SJSA1 (cell line): ENCODE measurements at places on chromosomes 6 and 20. TPM values are rescaled to one million over a fixed set of nuclear protein-coding genes. Genes with fewer than 3 reads are reported as not detected.
A peak's percentile ranks its signal among the peaks of the same experiment; 100 is the strongest.

DZANK1 gene
- total RNA-seq: 0.97 and 1.1 TPM in 2 replicates

KPNA5 gene
- 7.2 and 7.3 TPM in 2 replicates for total RNA-seq

DNA sequence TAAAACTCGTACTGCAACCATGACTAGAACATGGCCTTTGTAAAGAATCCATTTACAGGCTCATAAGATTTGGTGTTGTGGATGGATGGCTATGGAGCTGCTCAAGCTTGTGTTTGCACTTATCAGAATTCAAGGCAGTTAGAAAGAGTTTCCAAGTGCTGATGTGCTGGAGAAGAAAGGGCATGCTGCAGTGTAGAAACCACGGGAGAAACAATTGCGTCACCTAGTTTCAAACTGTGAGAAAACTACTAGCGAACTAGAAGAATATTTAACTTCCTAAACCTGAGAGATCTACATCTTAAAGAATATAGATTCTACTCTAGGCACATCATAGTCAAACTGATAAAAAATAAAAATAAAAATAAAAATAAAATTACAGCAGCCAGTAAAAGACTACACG, 116.2 kb downstream of the SGK1 start:
- no peak overlapping the region for H3K4me3 ChIP-seq
- no peak for DNase-seq
- H3K4me1 ChIP-seq: no peaks in the 10 kb centered on the region
- no peaks in the 10 kb centered on the region for H3K27me3 ChIP-seq

- DNase-seq: no peak
- peak overlapping the region; percentile 11; the same call in 1 of the 2 replicates for H3K27ac ChIP-seq
- H3K27me3 ChIP-seq: no peaks in the 10 kb centered on the region
- no peak overlapping the region for H3K4me3 ChIP-seq
- H3K36me3 ChIP-seq: no peaks in the 10 kb centered on the region
- peaks cover 8% of the 10 kb centered on the region for H3K4me1 ChIP-seq
Measured at GRCh38 chr6:74137911-74138310, 441.9 kb downstream of the CD109 start.

- H3K4me3 ChIP-seq: no peak overlapping the region
- H3K27ac ChIP-seq: no peak overlapping the region
- DNase-seq: no peak
- H3K36me3 ChIP-seq: no peaks in the 10 kb centered on the region
Measured at GRCh38 chr6:150452428-150453243, 83.8 kb downstream of the IYD start.

GRCh38 chr6:23447731-23448130, 678.3 kb upstream of the NRSN1 start:
- DNase-seq: no peak
- no peaks in the 10 kb centered on the region for H3K4me1 ChIP-seq
- no peaks in the 10 kb centered on the region for H3K36me3 ChIP-seq
- H3K27ac ChIP-seq: no peak overlapping the region
- H3K4me3 ChIP-seq: no peak overlapping the region

DNA sequence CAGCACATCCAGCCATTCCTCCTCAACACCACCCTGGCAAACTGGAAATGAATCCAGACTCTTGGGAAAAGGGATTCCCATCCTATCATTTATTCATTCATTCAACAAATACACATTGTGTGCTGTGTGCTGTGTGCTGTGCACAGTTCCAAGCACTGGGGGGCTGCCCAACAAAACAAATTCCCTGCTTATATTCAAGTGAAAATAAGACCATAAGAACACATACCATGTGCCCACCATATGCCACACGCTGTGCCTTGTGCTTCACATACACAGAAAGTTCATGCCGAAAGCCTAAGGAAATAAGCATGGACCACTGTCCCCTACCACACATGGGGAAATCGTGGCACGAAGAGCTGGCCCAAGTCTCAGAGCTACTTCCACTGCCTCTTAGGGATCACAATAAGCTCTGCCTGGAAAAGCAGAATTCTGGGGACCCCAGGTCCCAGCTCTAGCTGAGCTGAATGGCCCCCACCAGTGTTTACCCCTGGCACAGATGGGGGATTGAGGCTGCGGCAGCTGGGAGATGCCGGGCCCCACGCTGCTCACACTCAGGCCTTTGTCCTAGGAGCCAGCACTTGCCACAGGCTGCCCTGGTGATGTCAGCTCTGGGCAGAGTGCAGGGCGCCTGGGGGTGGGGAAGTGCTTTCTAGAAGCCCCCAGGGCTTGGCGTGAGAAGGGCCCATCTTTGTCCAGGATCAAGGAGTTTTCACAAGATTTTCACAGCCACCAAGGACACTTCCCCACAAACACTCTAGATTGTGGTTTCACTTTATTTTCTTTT, 99.6 kb downstream of the PREX1 start:
- H3K4me3 ChIP-seq: no peak overlapping the region
- DNase-seq: peak; percentile 52
- peaks cover 16% of the 10 kb centered on the region for H3K36me3 ChIP-seq
- H3K27me3 ChIP-seq: no peaks in the 10 kb centered on the region
- no peak overlapping the region for H3K27ac ChIP-seq

DNA sequence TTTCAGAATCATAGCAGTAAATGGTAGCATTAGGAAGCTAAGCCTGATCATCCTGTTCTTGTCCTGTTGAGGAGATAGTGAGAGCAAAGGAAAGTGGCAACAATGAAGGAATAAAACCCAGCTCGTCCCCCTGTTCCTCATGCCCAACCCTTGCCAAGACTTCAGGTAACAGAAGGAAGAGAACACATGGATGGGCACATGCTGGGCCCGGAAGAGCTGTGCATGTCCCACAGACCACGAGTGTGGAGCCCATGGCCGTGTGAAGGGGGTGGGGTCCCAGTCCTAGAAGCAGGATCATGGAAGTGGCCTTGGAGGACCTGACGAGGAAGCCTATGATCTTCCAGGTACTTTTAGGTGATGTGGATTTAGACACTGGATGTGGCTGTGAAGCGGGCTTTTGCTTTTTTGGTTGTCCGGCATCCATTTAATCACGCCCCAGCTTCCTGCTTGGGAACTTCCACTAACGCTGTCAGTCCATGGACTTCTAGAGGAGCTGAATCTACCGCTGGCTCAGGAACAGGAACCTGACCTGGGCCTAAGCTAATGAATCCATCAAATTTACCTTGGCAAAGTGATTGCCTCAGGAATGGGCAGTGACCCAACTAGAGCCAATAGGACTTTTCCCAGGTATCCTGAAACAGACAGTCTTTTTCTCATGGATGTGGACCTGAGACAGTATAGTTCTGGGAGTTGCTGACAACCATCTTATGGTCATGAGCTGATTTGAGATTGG, 79.3 kb upstream of the ARMC2 start:
- H3K4me3 ChIP-seq: no peak overlapping the region
- H3K4me1 ChIP-seq: no peaks in the 10 kb centered on the region
- no peaks in the 10 kb centered on the region for H3K27me3 ChIP-seq
- no peak overlapping the region for H3K27ac ChIP-seq
- DNase-seq: no peak

METTL24 gene
- total RNA-seq: 0.58 TPM in 1 of 2 replicates, not detected in the other

MOCS1 gene
- 7.7 and 13.7 TPM in 2 replicates for total RNA-seq

- no peak overlapping the region for H3K27ac ChIP-seq
- H3K4me3 ChIP-seq: no peak overlapping the region
- H3K4me1 ChIP-seq: peaks cover 44% of the 10 kb centered on the region
- DNase-seq: no peak
- no peaks in the 10 kb centered on the region for H3K27me3 ChIP-seq
- no peaks in the 10 kb centered on the region for H3K36me3 ChIP-seq
Measured at GRCh38 chr20:44732327-44732726, 13.3 kb upstream of the KCNK15 start.

DNA sequence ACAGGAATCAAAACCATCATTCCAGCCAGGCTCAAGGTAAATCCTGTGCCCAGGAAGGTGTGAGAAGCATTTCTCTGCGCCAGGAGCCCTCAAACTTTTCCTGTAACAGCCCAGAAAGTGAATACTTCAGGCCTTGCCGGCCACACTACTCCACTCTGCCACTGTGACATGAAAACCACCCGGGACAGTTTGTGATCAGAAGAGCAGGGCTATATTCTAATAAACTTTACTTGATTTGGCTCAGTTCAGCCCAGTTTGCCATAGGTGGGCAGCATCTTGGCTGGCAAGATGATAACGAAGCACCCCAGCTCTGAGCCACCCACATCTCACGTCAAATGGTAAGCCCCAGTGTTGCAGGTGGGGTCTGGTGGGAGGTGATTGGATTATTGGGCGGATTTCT, 249.4 kb downstream of the DLL1 start:
- H3K27ac ChIP-seq: no peak overlapping the region
- H3K4me3 ChIP-seq: no peak overlapping the region
- no peaks in the 10 kb centered on the region for H3K27me3 ChIP-seq
- no peak for DNase-seq
